ENCODE measurements at places on chromosomes 3 and 15.

GRCh38 chr15:90834626-90835025 lies 33.8 kb upstream of the FURIN start:
- DNase-seq: no peak

DNA sequence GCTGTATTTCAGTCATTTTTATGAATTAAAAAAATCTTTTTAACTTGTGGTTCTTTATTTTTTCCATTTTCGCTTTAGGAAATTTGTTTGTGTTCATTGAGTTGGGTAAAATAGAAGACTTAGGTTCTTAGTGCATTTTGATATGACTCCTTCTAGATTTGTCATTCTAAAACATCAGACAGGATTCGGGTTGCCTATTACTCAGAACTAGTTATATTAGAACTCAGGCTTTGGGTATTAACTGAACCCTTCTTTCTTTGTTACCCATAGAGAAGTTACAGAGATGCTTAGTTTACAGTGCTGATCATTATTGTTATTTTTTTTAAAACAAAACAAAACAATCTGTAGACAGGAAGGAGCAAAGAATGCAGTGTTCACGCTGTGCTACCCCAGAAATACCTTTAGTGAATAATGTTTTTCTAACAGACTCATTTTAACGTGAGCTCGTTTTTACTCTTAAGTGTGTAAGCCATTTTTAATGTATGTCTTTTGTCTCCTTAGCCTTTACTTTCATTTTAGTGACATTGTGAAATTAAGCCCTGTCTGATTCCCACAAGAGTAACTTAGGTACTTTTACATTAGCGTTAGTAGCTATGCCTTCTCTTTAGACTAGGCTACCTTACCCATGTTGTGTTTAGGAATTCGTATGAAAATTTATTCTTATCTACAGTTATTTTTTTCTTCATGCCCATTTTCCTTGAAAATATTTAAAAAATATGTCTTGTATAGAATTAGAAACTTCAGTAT lies 53.4 kb downstream of the CMC1 start:
- DNase-seq: no peak

DNA sequence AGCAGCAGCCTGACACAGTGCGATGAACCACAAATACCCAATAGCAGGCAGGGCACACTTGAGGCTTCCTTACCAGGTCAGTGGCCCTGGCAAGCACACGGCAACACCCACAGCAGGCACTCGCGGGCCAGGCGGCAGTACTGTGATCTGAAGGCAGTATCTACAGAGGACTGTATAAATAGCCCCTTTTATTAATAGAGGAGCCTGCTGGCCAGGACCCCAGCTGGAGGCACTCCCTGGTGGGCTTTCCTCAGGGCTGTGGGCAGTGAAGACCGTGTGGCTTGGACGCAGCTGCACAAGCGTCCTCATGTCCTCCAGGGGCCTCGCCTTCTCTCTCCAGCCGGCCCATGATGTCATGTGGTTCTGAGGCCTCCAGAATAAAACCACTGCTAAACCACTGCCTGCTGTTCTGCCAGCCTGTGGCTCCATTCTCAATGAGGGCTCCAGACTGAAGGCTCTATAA lies 44.1 kb downstream of the LRIG1 start:
- no peak for DNase-seq

GRCh38 chr15:73244333-73244732 lies 124.4 kb downstream of the HCN4 start:
- no peak for DNase-seq

- no peak for DNase-seq
Observed at GRCh38 chr3:21237638-21238037, 513.4 kb downstream of the ZNF385D start.

DNA sequence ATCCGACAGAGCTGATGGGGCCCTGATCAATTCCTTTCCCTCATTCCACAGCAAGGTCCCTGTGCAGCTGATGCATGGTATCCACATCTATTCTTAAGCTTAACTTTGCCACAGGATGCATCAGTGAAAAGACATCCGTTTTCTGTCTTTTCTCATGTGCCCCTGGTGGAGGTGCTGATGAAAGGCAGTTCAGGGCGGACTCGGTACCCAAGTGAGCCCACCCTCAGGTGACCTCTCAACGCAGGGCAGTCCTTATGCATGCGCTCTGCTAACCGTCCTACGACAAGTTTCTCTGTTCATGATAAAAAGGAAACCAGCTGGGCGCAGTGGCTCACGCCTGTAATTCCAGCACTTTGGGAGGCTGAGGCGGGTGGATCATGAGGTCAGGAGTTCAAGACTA lies 251.4 kb downstream of the ADAMTS17 start:
- DNase-seq: no peak

- no peak for DNase-seq
Observed at GRCh38 chr3:123813876-123814275, 70.3 kb downstream of the MYLK start.

DNA sequence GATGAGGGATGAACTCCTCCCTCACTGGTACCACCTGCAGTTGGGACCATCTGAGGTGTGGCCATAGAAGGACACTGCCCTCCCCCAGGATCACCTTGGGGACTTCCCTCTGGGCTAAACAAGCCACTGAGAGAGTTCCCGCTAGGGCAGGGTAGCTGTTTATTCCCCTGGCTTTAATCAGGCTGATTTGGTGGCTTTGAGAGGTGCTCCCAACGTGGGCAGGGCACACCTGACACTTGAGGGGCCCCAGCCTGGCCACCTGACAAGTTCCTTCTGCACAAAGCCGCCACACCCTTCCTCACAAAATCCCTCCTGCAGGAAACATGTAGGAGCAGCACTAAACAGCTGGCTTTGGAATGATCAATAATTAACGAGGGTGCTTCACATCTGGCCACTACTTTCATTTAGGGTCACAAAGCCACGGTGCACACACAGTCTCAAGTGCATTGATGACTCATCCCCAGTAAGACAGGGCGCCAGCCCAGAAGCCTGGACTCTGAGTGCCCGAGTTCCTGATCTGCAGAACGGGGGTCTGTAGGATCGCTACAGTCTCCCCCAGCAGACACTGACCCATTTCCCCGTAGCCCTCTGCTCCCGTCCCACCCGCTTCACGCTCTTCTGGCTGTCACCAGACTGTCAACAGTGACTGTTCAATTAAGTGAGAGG lies 75.1 kb downstream of the ATP10A start:
- no peak for DNase-seq

- no peak for DNase-seq
Observed at GRCh38 chr15:48641416-48641815, 4.1 kb downstream of the FBN1 start.

DNA sequence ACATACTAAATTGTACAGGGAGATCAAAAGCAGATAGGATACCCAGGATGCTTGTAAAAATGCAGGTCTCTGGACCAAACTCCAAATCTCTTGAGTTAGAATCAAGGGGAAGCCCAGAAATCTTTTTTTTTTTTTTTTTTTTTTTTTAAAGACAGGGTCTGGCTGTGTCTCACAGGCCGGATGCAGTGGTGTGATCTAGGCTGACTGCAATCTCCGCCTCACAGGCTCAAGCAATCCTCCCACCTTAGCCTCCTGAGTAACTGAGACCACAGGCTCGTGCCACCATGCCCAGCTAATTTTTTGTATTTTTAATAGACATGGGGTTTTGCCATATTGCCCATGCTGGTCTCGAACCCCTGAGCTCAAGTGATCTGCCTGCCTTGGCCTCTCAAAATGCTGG lies 373.5 kb downstream of the SHQ1 start:
- no peak for DNase-seq

DNA sequence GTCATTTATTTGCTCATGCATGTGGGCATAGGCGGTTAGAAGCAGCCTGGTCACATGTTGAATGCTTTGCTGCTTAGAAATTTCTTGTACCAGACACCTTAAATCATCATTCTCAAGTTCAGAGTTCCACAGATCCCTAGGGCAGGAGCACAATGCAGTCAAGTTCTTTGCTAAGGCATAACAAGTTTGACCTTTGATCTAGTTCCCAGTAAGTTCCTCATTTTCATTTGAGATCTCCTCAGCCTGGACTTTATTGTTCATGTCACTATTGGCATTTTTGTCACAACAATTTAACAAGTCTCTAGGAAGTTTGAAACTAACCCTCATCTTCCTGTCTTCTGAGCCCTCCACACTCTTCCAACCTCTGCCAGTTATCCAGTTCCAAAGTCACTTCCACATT lies 22.8 kb downstream of the HGD start:
- DNase-seq: no peak

- no peak for DNase-seq
Observed at GRCh38 chr15:81126892-81127291, 7.2 kb upstream of the CFAP161 start.

- DNase-seq: no peak
Observed at GRCh38 chr15:40217166-40217824, 21.6 kb upstream of the PAK6 start.

DNA sequence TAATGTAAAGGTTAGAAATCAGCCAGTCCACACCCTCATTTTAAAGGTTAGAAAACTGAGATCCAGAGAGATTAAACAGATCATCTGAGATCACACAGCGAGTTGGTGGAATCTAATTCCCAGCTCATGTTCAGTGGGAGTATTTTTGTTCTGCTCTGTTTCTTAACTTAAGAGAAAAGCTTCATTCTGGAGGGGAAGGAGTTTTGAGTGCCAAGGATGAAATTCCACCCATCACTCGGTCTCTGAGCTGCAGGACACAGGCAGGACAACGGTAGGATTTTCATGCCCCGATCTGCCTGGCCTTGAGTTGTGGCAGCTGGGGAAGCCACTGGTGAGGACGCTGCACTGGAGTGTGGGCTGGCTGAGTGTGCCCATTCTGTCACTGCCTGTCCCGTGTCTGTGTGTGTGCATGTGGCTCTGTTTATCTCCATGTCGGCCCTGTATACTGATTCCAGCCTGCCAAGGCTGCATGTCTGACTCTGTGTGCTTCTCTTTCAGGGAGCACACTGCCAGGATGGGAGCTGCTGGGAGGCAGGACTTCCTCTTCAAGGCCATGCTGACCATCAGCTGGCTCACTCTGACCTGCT lies 94.3 kb downstream of the CEMIP start:
- DNase-seq: no peak

DNA sequence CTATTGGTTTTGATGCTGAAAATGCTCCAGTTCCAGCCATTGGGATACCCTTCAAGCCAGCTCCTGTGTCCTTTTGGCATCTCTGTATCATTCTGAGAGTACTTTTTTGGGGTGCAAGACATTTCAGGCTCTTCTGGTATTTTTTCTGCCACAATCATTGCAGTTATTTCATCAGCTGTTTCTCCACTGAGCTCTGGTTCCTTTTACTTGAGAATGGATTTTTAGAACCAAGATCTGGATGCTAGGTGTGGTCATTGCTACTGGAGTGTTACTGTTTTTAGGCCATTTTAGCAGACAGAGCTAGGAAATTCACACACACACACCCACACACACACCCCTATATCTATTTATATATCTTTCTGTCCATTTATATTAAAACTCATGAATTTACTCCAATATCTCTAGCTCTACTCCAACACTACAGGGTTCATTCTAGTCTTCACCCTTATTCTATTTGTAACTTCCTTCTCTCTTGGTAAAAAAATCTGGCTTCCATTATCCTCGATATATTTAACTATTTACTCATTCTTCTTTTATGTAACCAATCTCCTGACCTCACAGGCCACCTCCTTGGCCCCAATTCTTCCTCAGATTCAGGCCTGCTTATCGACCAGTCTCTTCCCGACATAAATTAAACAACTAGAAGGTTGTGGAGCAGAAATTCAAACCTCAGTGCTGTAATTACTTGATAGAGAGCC lies 17.0 kb downstream of the SLC35G2 start:
- no peak for DNase-seq

GRCh38 chr3:94246171-94246570 lies 183.3 kb downstream of the NSUN3 start:
- no peak for DNase-seq

- no peak for DNase-seq
Observed at GRCh38 chr15:80507638-80508316, 103.6 kb downstream of the ARNT2 start.

GRCh38 chr3:159244933-159245332 lies 443.1 kb downstream of the MFSD1 start:
- no peak for DNase-seq

- no peak for DNase-seq
Observed at GRCh38 chr3:65035246-65035645, 347.4 kb upstream of the ADAMTS9 start.

- DNase-seq: no peak
Observed at GRCh38 chr15:77386626-77387025, 33.3 kb downstream of the PEAK1 start.

DNA sequence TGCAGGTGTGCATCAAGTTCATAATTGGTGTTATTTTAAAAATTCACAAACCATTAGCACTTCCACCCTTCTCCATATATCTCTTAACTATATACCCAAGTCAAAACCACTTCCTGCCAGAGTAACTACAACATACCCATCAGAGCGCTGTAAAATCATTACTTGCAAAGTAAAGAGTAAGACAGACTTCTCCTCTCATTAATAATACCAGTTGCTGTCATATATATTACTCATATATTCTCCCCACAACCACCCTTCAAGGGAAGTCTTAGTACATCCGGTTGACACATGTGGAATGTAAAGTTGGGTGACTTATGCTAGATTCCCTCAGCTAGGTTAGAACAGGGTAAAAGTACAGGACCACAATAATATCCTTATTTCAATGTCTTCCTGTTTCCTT lies 5.6 kb downstream of the TERC start:
- DNase-seq: no peak

DNA sequence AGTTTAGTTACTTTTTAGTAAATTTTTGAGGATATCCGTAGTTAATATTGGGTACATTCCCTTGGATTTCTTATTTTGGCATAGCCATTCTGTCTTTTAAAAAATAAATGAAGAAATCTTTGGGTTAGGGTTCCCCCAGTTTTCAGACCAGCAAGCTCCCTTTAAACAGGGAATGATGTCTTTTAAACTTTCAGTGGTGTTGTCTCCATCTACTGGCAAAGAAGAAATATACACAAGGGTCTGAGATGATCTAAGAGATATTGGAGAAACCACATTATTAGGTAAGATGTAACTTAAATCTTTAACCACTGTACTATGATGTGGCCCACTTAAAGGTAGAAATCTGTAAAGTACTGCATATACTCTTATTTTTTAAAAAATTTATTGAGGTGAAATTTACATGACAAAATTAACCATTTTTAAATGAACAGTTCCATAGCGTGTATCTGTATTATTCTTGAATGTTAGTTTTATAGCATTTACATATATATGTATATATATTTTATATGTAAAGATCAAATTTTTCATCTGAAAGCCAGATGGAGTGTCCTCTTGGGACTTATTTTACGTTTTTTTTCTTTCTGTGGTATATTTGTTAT lies 35.1 kb upstream of the EIF3J start:
- no peak for DNase-seq

GRCh38 chr3:195517030-195517429 lies 26.1 kb downstream of the PPP1R2 start:
- no peak for DNase-seq

GRCh38 chr3:89580859-89581258 lies 473.4 kb downstream of the EPHA3 start:
- no peak for DNase-seq

All from stimulated activated CD4-positive, alpha-beta T cell treated with anti-CD3 and anti-CD28 coated beads, Interleukin-15, amount 100 ng/mL, for 1 hour (primary cell).